Fibroblast of villous mesenchyme (primary cell): ENCODE measurements at places on chromosomes 5 and 9.

DNA sequence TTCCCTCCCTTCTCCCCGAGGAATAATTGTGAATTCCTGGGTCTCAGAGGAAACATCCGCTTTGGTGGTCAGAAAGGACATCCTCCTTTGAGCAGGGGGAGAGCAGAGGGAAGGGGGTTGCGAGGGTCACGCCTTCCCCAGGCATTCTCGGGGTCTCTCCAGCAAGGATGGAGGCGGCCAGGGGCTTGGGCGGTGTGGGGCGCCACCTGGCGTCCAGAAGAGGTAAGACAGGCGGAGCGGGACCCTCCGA, 129.1 kb downstream of the KCNIP1 start:
- no peak for DNase-seq

GRCh38 chr9:68981789-68982188, 32.1 kb downstream of the PRKACG start:
- DNase-seq, result peak; percentile 25

- DNase-seq, result no peak
These were observed 19.8 kb downstream of the ATP6V0E1 start for GRCh38 chr5:173003360-173003759.

GRCh38 chr9:126471084-126471624, 142.6 kb upstream of the LMX1B start:
- DNase-seq, result peak; percentile 75

GRCh38 chr5:141872496-141873356, 5.5 kb downstream of the PCDH1 start:
- DNase-seq, result peak; percentile 18

DNA sequence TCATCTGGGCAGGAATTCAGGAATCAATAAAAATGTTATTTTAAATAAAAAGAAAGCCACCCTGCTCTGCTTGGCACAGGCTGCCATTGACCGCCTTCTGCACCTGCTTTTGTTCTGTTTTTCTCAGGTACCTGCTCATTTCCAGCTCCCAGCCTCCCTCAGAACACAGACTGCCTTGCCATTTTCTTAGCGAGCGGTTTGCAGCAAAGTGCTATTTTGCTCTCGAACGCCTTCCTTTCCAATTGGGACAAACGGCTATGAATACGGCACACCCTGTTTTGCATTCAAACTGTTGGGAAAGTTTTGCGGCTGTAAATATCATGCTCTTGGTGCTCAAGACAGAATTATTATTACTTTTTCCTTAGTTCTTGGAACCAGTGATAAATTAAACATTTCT, 25.1 kb upstream of the FCN1 start:
- no peak for DNase-seq

DNA sequence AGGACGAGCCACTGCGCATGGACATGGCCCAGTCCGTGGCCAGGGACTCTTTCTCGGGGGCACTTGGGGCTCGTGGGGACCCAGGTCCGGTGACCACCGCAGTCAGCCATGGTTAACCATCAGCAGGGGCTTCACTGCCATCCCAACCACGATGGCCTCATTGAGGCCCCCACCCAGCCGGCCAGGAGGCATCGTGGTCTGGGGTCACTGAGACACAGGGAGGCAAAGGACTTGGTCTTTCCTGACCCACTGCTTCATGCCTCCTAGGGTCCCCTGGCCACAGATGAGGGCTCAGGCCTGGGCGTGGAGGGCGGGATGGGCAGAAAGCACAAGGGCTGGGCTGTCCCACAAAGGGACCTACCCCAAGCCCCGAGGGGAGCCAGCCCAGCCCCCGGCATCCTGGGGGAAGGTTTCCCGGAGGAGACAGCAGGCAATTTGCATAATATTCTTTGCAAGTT, 6.6 kb downstream of the NACC2 start:
- no peak for DNase-seq

DNA sequence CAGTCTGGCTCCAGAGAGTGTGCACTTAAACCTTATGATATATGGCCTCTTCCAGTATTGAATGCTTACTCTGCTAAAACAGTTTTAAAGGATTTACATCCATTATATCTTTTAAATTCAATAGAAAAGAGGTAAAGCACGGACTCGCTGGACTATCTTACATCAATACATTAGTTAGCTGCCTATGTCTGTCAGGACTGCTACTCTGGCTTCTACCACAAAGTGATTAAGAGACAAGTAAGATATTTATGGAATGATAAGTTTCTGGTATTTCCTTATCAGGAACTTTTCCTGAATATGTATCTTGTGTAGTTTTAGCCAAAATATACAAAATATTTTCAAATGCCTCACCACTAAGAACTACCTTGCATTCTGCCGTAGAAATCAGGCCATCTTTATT, 295.1 kb downstream of the ISL1 start:
- no peak for DNase-seq
